ENCODE measurements at places on chromosomes 6 and 20.

DNA sequence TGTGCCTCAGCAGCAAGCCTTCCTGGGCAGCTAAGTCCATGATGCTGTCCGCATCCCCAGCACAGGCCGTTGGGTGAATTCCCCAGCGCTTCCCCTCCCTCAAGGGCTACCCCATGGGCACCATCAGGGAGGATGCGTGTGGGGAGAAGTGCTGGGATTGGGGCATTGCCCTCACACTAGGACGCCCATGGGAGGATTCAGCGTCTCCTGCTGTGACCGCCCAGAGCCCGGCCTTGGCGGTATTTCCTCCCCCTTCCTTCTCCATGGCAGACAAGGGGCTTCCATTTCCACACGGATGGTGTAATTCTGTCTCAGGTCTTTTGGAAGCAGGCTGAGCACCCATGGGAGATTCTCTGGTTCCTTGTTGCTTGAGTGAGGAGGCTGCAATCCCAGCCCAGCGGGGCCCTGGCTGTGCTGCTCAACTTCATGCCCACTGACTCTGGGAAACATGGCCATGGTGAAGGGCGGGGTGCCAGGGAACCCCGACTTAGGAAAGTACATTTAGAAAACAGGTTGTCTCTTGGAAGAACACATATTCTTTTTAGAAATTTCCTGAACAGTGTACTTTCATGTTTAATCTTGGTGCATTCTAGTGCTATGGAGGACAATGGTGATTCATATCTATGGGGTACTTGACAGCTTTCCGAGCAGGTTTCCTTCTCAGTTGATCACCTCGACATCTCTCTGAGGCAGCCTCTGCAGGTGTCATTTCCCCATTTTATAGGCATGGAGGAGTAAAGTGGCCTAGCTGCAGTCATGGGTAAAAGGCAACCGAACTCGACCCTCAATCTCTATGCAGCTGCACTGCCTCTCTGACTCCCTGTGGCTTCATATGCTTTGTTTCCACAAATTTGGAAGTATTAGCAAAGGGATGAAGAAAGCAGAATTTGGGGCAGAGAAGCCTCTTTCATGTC lies 178.2 kb upstream of the CST7 start:
- no peak for DNase-seq

- no peak for DNase-seq
Measured at GRCh38 chr6:110897433-110897832, 22.8 kb downstream of the AMD1 start.

DNA sequence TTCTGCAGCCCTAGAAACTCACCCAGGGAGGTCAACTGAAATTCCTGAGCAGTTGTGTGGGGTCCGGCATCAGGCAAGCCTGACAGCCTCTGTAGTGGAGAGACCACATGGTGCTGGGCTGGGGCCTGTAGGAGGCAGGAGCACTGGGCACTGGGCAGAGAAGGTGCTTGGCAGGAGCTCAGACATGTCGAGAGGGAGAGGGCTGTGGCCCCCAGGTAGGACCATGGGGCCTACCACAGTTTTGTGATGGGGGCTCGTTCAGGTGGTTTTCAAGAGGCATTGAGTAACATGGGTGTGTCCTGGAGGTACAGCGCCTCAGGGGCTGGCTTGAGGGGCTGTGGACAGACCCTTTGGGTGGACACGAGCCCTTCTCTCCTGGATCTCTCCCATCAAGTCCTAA lies 15.9 kb downstream of the SLC22A23 start:
- no peak for DNase-seq

- no peak for DNase-seq
Measured at GRCh38 chr20:13029687-13030375, 21.1 kb downstream of the SPTLC3 start.

DNA sequence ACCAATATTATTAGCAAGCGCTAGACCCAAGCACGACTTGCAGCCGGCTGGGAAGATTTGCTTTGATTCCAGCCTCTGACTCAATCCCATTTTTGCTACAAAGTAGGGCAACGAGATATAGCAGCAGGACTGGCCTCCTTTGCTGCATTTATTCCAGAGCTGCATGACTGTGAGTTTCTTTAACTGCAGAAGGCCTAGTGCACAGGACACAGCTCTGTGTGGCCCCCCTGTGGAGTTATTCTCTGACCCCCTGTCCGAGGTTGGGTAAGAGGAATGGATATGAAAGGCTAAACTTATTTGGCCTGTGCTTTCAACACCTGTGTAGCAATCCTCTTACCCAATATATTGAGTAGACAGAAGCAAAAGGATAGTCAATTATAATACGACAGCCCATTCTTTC lies 133.3 kb upstream of the SPTLC3 start:
- DNase-seq = no peak

DNA sequence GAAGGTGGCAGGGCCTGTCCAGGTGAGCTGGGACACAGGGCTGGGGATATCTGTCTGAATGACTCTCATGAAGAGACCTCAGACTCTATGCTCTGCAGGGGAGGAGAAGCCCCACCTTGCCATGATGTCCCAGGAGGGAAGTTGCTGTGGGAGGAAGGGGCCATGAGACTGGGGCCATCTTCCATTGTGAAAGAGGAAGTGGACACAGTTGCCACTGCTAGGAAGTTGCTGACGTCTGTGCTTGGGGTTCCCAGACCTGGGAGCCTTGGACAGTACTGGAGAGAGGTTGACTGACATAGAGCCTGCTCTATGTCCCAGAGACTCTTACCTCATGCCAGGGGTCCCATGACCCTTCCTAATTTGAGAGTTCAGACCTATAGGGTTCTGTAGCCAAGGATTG lies 24.5 kb downstream of the SIRPB1 start:
- no peak for DNase-seq

- DNase-seq = no peak
Measured at GRCh38 chr20:38471987-38472512, 593 bp upstream of the RALGAPB start.

GRCh38 chr6:87918461-87918941 lies 129.1 kb upstream of the SPACA1 start:
- no peak for DNase-seq

- DNase-seq = no peak
Measured at GRCh38 chr20:53664121-53664520, 70.5 kb upstream of the ZNF217 start.

DNA sequence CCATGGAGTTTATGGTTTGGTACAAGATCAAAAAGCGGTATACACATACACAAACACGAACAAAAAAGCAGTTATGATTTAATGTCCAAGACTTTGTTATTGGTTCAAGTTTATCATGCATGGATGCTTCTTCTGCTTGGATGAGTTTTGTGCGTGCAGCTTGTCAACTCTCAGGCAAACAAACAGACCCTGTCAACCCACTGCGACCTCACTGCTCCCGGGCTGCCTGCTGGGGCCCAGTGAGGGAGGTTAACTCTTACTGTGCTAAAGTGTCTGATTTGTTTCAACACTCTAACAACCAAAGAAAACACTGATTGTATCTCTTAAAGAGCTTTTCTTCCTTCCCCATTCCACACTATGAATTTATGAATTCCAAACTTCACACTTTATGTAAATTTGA lies 26.8 kb upstream of the DDR1 start:
- no peak for DNase-seq

GRCh38 chr6:31573239-31574105 lies 1.4 kb downstream of the LTA start:
- DNase-seq = no peak

GRCh38 chr20:14478126-14478525 lies 140.7 kb upstream of the FLRT3 start:
- DNase-seq = no peak

- no peak for DNase-seq
Measured at GRCh38 chr6:134491477-134491876, 173.6 kb upstream of the SGK1 start.

- no peak for DNase-seq
Measured at GRCh38 chr6:1605893-1606779, 3.6 kb upstream of the FOXC1 start.

DNA sequence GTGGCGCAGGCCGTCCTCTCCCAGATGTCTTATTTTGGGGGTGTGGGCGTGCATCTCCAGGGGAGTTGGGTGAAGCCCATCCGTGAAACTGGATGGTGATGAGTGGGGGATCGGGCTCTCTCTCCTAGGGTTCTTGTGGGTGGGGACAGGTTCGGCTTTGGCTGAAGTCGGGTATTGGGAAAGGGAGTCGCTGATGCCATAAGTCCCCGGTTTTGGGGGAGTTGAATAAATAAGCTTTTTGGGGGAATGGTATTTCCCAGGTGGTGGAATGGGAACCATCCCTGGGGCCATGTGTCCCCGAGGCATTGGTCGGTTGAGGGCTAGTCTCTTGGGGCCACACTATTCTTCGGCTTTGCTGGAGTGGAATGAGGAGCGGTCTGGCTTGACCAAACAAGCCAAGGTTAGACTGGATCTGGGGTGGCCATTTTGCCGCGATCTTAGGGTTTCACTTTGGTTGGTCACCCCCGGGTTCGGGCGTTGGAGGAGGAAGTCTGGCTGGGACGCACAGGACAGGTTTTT lies 481 bp downstream of the ZNF133 start:
- no peak for DNase-seq
